NK-92 treated with Interleukin-12 subunit alpha and Interleukin-12 subunit beta, amount 100 ng/mL, for 24 hours (cell line): ENCODE measurements at places on chromosomes 5 and 9.

DNA sequence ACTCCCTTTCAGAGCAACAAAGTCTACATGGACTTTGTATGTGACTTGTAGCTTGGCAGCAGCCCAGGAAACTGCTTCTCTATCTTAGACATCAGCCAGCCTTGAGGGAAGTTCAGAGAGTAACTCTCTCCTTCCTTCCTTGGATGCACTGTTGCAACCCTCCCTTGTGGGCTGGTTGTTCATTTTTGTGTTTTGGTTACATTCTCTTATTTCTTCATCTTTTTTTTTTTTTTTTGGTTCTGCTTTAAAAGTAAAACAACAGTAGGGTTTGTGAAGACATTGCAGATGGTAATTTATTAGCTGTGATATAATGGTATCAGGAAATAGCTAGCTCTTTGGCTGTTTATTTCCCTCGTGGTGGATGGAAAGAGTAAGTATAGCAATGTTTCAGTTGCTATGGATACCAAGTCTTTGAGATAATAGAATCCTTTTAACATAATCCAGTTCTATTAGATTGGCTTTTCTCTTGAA lies 97.9 kb upstream of the MAMDC2 start:
- no peak for DNase-seq

GRCh38 chr5:56664025-56664424 lies 151.3 kb upstream of the MAP3K1 start:
- DNase-seq = no peak

DNA sequence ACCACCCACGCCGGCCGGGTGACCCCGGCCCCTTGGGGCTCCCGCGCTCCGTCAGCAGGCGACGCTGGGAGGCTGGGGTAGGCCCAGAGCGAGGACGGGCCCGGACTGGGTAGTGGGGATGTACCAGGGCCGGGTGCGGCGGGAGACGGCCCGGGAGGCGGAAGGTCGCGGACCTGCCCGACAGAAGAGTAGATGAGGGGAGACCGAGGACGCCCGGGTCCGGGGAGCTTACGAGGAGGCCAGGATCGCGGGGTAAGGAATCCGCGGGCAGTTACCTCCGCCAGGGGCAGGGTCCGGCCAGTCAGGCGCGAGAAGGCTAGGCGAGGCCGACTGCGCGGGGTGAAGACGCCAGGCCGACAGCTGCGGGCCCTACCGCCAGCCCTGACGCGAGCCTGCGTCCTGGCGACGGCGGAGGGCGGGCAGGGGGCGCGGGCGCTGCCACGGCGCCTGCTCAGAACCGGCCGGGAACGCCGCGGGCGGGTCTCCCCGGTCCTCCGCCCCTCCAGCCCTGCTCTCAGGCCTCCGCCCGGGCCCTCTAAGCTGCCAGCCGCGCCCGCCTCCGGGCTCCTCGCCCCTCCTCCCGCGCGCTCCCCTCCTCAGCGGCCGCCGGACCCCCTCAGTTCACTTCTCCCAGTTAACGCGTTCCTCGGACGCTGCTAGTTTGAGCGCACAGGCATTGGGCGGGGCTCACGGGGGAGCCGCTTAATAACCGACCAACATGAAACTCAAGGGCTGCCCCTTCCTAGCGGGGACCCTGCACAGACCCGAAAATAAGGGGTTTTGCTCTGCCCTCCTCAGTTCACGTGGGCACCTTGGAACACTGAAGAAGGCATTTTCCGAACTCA lies at the start of gene CPLANE1:
Gene CPLANE1, minus strand, starts transcription at position 407 of the 845 bp plus-strand sequence. CDS start 1,678 bp downstream, outside the sequence.
- peak; percentile 20 for DNase-seq

DNA sequence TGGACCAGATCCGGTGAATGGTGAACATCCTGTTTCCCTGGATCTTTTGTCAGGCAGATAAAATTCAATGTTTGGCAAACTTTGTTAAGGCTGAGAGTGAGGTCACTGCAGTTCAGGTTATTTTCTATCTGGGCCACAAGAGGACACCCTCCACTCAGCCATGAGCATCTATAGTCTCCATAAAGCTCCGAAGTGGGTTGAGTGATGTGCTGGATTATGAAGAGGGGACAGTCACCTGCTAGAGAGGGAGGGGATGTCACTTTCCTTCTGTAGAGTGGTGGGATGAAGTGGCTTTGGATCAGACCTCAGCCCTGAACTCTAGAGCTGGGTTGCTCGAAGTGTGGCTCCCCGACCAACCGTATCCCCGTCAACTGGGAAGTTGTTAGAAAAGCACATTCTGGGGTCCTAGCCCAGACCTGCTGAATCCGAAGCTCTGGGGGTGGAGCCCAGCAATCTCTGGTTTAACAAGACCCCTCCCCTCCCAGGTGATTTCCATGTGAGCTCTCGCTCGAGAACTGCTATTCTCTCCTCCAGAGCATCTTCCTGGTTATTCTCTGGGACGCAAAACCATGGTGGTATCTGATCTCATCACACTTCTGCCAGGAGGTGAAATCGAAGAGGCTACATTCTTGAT lies 31.8 kb upstream of the FGF1 start:
- DNase-seq = no peak

DNA sequence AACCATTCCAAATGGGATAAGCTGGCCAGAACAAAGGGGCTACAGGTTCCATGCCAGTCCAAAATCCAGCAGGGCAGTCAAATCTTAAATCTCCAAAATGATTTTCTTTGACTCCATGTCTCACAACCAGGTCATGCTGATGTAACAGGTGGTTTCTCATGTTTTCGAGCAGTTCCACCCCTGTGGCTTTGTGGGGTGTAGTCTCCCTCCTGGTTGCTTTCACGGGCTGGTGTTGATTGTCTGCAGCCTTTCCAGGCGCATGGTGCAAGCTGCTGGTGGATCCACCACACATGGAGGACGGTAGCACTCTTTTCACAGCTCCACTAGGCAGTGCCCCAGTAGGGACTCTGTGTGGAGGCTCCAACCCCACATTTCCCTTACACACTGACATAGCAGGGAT lies 425.5 kb upstream of the FTMT start:
- no peak for DNase-seq

GRCh38 chr5:74503-75109 lies 17.4 kb upstream of the PLEKHG4B start:
- no peak for DNase-seq

- no peak for DNase-seq
Observed at GRCh38 chr9:92439921-92440750, 15.9 kb upstream of the OMD start.

DNA sequence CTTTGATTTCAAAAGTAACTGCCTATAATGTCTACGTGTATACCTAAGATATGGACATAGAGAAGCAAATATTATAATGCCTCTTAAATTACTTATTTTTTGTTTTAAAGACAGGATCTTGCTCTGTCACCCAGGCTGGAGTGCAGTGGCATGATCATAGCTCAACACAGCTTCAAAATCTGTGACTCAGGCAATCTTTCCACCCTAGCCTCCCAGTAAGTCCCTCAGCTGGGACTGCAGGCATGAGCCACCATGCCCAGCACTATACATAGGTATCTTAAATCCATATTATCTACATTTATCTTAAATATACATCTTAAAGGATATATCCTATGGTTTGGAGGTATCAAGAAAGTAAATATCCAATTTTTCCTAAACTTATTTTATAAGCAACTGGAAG lies 261.2 kb downstream of the ARL15 start:
- DNase-seq = no peak

DNA sequence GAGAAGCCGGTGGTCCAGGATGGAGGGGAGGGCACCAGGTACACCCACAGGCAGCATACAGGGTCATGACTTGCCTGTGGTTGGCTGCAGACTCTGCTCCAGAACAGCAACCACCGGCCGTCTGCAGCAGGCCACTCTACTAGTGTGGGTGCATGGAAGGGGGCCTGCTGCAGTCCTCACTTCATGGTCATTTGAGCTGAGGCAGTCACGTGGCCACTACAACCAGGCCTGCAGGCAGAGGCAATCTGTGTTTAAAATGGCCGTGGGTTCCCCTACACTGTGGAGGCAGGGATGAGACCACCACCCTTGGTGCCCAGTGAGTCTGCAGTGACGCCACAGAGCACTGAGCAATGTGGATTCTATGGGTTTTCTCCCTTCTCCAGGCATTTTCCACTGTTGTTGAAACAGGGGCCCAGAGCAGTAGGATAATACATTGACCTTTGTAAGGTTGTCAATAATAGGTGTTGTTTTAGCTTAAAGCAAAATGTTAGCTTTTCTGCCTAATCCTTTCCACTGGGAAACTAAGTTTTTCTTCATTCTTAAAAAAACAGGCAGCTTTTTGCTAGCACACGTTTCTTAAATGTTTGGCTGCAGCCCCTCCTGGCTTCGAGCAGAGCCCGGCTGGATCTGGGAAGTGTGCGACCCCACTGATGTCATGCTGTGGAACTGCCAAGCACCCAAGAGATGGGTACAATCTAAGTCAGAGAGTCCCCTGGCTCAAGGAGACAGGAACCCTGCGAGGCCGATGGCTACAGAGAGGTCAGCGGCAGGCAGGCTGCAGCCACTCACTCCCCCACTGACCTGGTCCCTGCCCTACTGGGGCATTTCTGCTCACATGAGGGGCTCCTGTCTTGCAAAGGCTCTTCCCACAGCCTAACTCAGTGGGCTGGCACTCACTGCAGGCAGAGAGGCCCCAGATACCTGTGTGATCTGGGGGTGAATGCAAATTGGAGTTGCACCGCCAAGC lies 21.2 kb downstream of the GADD45G start:
- no peak for DNase-seq

GRCh38 chr9:34507556-34507955 lies 15.2 kb downstream of the ENHO start:
- DNase-seq = no peak

DNA sequence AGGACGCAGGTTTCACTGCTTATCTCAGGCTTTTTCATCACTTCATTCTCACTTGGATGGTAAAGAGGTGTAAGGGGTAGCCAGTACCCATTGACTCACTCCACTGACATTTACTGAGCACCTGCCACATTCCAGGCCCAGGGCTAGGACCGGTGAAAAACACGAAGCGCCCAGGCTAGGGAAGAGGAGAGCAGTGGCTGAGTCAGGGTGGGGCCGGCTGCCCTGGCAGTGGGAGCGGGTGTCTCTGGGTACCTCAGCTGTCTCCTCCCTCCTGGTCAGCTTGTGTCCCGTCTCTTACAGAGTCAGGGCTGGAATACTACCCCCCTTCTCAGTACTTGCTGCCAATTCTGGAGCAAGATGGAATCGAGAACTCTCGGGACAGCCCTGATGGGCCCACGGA lies 22.2 kb downstream of the LRSAM1 start:
- DNase-seq = no peak

DNA sequence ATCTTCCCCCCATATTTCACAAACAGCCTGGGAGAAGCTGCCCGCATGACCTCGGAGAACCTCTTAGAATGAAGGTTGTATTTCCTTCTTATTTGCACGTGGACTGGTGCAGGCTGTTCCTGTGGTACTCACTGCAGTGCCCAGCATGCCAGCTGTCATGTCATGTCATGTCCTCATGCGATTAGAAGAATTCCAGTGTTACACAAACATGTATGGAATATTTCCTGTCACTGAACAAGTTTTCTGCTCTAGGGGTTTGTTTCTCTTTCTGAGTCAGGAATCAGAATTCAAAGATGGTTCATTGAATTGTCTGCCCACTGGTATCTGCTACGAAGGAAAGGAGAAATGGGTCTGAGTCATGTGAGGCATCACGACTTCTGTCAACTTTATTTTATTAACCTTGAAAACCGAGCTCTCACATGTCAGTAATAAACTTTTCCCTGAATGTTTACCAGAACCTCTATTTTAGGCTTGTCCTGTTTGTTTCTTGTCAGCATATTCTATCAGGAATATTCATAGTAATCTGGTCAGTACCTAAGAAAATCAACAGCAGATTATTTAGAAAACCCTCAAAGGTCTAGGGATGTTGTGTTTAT lies 415.6 kb downstream of the GADD45G start:
- DNase-seq = no peak

GRCh38 chr9:137295238-137295811 lies 6.7 kb downstream of the NRARP start:
- DNase-seq = no peak

DNA sequence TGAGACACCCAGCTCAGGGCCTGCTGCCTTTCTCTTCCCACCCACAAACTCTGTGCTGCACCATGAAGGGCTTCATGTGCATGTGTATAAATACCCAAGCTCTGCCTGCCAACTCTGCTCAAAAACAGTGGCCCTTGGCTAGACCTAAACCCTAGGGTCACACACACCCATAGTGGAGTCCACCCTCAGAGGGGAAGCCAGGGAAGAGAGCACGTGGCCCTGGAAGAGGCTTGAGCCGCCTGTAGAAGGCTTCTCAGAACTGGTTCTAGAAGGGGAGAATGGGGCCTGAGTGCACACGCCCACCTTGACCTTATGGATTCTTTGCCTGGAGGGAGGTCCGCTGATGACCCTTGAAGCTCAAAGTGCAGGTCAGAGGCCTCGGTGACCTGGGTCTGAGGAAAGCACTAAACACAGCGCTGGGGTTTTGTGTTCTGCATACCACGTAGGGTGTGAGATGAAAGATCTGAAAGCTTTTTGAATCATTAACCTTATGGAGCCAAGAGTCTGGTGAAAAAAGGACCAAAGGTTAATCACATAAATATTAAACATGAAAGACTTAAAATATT lies 60.6 kb downstream of the CYFIP2 start:
- no peak for DNase-seq

DNA sequence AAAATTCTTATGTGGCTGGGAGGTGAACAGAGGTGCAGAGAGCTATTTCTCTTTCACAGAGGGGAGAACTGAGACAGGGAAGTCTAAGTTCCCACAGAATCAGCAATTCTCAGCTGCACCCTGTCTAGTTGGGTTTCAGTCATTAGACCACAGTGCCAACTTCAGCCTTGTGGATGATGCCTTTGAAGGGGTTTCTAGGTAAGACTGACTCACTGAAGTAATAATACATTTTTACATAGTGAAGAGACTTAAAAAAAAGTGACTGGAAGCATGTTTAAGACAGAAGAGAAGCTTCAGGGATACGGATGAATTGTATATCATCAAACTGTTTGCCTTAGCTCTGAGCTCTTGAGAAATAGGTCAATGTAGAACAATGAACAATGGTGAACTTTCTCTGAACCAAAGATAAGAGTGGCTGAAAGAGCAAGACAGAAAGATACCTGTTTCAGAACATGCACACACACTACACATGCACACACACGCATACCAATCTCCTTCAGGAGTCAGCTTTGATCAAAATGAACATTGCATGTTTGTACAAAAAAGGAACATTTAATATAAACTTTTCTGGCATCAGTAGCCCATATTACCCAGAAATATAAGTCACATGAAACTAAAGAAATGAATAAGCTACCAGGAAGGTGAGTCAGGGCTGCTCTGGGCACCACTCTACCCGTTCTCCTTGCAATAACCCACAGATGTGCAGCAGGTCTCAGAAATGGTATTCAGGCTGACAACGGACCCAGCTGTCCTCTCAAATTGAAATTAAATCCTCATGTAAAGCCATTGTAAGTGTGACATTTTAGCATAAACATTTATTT lies 12.6 kb upstream of the FYB1 start:
- no peak for DNase-seq

DNA sequence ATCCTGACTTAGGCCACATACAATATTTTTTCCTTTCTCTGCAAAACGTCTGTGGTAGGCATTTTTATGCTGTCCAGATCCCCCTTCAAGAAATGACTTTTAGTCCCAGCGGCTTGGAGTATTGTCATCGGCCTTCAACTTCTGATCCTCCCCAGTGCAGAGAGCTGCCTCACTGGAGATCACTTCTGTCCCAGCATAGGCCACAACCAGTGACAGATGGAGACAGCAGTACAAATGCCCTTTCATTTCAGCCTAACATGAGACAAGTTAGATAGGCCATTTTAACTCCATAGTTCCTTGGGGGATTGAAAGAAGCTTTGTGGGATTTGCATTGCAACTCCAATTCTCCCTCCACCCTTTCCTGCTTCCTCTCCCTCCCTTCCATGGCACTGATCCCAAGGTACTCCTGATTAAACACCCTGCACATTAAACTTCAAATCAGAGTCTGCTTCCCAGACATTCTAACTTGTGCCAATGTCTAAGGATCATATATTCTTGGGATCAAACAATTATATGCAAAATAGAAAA lies 3.2 kb upstream of the MAMDC2 start:
- no peak for DNase-seq
